Tibial nerve (tissue), 4 donors: ENCODE measurements at places on chromosomes 2 and 18.
A peak's percentile ranks its signal among the peaks of the same experiment; 100 is the strongest.

DNA sequence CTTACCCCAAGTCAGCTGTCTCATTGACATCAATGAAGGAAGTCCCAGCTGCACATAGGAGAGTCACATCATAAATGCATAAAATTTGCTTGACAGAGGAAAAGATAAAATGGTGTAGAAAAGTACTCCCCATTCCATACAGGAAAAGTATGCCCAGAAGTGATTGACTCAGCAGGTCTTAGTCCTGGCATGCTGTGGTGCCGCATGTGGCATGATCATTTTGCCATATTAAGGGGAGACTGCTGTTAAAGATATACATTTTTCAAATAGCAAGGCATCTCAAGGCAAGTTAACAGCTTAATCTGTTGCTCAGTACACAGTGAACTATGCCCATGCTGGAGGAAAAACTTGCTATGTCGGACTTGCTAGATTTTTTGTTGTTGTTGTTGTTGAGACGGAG, 8.1 kb downstream of the COPS7B start:
- DNase-seq: no peak
- no peak overlapping the region for H3K4me3 ChIP-seq
- no peaks in the 10 kb centered on the region for H3K36me3 ChIP-seq
- H3K4me1 ChIP-seq: no peaks in the 10 kb centered on the region

DNA sequence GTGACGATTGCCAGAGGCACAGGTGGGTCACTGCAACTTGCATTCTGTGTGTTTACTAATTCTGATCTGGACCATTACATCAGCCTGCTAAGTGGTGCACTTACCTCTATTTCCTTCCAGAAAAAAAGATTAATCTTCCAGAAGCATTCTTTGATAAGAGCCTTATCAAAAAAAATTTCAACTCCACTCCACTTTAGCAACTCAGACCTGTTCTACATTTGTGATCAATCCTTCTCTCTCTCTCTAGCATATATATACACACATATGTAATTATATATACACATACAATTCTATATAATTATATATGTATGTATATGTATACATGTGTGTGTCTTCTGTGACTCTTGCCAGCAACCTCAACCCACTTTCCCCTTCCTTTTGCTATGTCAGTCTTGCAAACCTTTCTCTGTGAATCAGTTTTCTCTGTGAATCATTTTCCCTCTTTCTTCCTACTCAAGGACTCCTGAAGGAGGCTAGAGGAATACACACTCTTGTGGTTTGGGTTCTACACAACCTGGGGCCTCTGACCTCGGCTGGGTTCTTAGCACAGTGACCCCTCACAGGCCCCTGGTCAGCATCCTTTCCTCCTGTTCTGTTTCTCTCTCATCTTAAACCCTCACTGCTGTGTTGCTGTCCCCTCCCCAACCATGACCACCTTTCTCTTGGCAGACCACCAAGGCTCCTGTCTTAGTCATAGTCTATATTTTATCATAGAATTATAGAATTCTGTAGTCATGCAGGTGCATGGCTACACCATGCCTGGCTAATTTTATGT, 130.4 kb upstream of the PELI1 start:
- H3K4me1 ChIP-seq: peaks cover 11% of the 10 kb centered on the region
- no peak for DNase-seq
- no peaks in the 10 kb centered on the region for H3K36me3 ChIP-seq
- peak overlapping the region; percentile 58 for H3K27ac ChIP-seq
- H3K27me3 ChIP-seq: no peaks in the 10 kb centered on the region

DNA sequence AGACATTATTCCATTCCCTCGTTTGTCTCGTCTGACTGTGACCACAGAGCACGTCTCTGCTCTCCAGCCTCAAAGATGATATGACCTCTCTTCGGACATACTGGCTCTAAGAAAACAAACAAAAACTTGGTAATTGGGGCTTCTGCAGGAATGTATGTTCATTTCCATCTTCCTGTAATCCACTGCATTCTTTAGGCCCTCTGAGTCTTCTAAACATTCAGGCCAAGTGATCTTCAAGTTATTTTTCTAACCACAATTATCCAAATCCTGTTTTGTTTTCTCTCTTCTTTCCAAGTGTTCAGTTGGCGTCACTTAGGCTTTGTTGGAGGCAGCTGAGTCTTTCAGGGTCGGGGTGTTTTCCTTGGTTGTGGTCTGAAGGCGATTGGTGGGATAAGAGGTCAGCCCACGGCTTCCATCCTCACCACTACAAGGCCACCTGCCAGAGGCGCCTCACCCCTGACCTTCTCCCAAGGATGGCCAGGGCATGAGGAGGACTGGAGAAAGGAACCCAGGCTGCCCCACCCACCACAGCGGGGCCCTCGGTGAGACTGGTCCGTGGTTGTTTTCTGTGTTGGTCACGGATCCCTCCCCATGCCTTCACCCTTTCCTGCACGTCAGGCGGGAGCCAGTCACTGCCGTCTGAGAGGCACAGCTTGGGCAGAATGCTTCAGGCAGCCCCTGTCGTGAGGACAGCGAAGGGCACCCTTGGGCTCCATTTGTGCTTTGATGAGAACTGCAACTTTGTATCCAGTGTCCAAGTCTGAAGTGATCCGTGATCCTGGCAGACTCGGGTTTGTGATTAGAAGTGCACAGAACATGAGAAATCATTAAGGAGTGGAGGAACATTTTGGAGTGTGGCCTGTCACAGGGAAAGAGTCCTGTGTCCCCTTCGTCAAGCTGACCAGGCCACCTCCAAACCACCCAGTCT, 88.6 kb upstream of the FHL2 start:
- peak; percentile 65 for DNase-seq
- H3K4me3 ChIP-seq: no peak overlapping the region
- no peaks in the 10 kb centered on the region for H3K36me3 ChIP-seq
- H3K27me3 ChIP-seq: no peaks in the 10 kb centered on the region

- H3K4me1 ChIP-seq: no peaks in the 10 kb centered on the region
- no peak for DNase-seq
- H3K36me3 ChIP-seq: no peaks in the 10 kb centered on the region
Observed at GRCh38 chr2:23311186-23311585, 73.8 kb upstream of the KLHL29 start.

- H3K4me3 ChIP-seq: no peak overlapping the region
- H3K36me3 ChIP-seq: no peaks in the 10 kb centered on the region
- no peak for DNase-seq
Observed at GRCh38 chr2:169189132-169189531, 119.8 kb downstream of the DHRS9 start.

- no peaks in the 10 kb centered on the region for H3K36me3 ChIP-seq
- peaks cover 46% of the 10 kb centered on the region for H3K4me1 ChIP-seq
- H3K27ac ChIP-seq: no peak overlapping the region
- DNase-seq: no peak
- H3K4me3 ChIP-seq: no peak overlapping the region
Observed at GRCh38 chr2:231683292-231684235, 24.8 kb upstream of the PTMA start.

- H3K4me3 ChIP-seq: peak within 1 kb of the TSS; percentile 25
- H3K36me3 ChIP-seq: no peaks in the 10 kb centered on the region
- H3K27ac ChIP-seq: peak within 1 kb of the TSS; percentile 4
- H3K27me3 ChIP-seq: no peaks in the 10 kb centered on the region
- DNase-seq: peak; percentile 15
Observed at GRCh38 chr2:159904127-159904958, 106.3 kb upstream of the CD302 start.

DNA sequence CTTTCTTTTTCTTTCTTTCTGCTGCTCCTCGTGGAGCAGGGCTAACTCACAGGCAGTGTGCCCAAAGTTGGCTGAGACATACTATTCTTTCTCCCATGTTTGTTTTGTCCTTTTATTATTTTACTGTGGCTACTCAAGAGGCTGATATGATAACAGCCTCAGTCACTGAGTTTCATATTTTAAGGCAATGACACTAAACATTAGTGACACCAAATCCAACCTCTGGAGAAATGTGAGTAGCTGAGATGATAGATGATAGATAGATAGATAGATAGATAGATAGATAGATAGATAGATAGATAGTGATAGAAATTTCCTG, 45.8 kb upstream of the GLS start:
- H3K36me3 ChIP-seq: no peaks in the 10 kb centered on the region
- no peaks in the 10 kb centered on the region for H3K4me1 ChIP-seq
- no peak for DNase-seq

DNA sequence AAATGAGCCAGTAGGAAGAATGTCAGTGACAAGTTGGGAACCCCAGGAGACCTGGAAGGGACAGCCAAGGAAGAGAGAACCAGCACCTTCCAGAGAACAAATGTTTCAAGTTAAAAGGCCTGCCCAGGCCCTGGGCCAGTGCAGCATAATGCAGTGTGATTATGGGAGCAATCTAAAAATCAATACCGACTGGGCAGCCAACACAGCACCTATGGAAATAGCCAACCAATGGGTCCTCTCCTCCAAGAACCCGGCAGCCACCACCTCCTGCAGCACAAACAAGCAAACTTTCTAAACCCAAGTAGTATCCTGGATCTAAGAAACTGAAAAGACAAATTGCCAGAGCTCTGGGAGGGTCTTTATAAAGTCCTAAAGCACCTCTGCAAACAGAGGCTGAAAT, 71.7 kb downstream of the CLHC1 start:
- no peak for DNase-seq
- no peak overlapping the region for H3K27ac ChIP-seq
- H3K4me1 ChIP-seq: peaks cover 18% of the 10 kb centered on the region
- H3K27me3 ChIP-seq: no peaks in the 10 kb centered on the region
- H3K36me3 ChIP-seq: no peaks in the 10 kb centered on the region

- no peaks in the 10 kb centered on the region for H3K27me3 ChIP-seq
- DNase-seq: no peak
- H3K36me3 ChIP-seq: no peaks in the 10 kb centered on the region
- H3K27ac ChIP-seq: no peak overlapping the region
- no peaks in the 10 kb centered on the region for H3K4me1 ChIP-seq
Observed at GRCh38 chr2:154400563-154401290, 297.8 kb upstream of the KCNJ3 start.

- no peak for DNase-seq
- H3K4me1 ChIP-seq: no peaks in the 10 kb centered on the region
- no peaks in the 10 kb centered on the region for H3K36me3 ChIP-seq
- H3K27ac ChIP-seq: no peak overlapping the region
- no peak overlapping the region for H3K4me3 ChIP-seq
Observed at GRCh38 chr2:30756051-30756719, 51.1 kb downstream of the CAPN13 start.

- H3K27me3 ChIP-seq: no peaks in the 10 kb centered on the region
- DNase-seq: no peak
- H3K27ac ChIP-seq: no peak overlapping the region
Observed at GRCh38 chr2:239604861-239605260, 204.0 kb upstream of the HDAC4 start.

DNA sequence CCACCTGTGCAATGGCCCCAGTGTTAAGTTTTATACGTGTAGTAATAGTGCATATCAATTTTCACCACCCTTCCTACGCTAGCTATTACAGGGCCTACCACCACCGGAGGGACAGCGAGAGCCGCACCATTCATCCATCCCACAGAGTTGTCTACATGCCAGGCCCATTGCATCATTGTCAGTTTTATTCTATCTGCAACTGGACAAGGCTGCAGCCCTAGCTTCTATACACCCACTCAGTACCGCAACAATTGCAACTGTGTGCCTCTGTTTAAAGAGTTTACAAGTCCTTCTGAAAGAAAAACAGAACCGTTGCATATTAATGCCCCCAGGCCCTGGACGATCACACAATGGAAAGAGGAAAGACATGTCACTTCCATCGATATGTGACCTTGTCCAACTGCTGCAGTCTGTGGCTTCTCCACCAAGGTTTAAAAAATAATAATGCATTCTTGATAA, 58.6 kb downstream of the ZEB2 start:
- peak overlapping the region; percentile 64 for H3K27ac ChIP-seq
- no peak overlapping the region for H3K4me3 ChIP-seq
- peaks cover 38% of the 10 kb centered on the region for H3K4me1 ChIP-seq
- DNase-seq: peak; percentile 75
- H3K36me3 ChIP-seq: no peaks in the 10 kb centered on the region

DNA sequence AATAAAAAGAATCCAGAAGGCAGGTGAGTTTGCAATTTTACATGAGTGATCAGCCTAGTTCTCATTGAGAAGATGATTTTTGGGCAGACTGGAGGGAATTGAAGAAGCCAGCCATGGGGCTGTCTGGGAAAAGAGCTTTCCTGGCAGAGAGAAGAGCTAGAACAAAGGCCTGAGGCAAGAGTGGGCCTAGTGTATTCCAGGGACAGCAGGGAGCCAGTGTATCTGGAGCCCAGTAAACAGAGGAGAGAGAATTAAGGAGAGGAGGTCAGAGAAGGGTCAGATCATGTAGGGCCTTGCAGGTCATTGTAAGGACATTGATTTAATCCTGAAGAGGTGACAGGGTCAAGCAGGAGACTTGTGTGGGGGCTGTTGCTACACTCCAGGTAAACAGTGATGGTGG, 195.8 kb downstream of the SATB2 start:
- no peaks in the 10 kb centered on the region for H3K27me3 ChIP-seq
- no peaks in the 10 kb centered on the region for H3K4me1 ChIP-seq
- H3K4me3 ChIP-seq: no peak overlapping the region
- H3K27ac ChIP-seq: no peak overlapping the region
- no peaks in the 10 kb centered on the region for H3K36me3 ChIP-seq

GRCh38 chr2:20080428-20080827, 29.0 kb upstream of the LAPTM4A start:
- no peaks in the 10 kb centered on the region for H3K36me3 ChIP-seq
- no peak overlapping the region for H3K4me3 ChIP-seq
- H3K27ac ChIP-seq: no peak overlapping the region
- no peaks in the 10 kb centered on the region for H3K27me3 ChIP-seq
- no peak for DNase-seq
- no peaks in the 10 kb centered on the region for H3K4me1 ChIP-seq

GRCh38 chr2:178008636-178009289, 63.8 kb downstream of the PDE11A start:
- H3K27ac ChIP-seq: no peak overlapping the region
- H3K4me3 ChIP-seq: no peak overlapping the region
- no peaks in the 10 kb centered on the region for H3K4me1 ChIP-seq
- no peak for DNase-seq

DNA sequence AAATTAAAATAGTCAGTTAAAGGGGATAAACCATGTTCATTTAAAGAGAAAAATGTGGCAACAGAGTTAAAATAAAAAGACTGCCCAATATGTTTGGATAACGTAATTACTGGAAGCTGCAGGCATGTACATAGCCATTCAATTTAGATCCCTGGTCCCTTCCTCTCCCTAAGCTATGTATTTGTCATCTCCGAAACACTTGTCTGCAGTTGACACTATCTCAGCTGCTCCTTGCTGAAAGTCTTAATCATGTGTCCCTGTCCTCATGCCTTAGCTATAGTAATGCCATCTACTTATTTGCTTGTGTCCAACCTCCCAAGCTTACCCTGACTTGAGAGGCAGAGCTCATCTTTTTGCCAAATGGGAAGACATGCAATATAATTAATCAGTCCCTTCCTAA, 173.8 kb upstream of the REV1 start:
- peaks cover 9% of the 10 kb centered on the region for H3K4me1 ChIP-seq
- DNase-seq: no peak
- no peaks in the 10 kb centered on the region for H3K27me3 ChIP-seq

- no peak overlapping the region for H3K4me3 ChIP-seq
- no peaks in the 10 kb centered on the region for H3K27me3 ChIP-seq
- no peak overlapping the region for H3K27ac ChIP-seq
Observed at GRCh38 chr18:31380912-31381311, 4.3 kb downstream of the DSG4 start.

GRCh38 chr2:135894930-135895329, 18.7 kb upstream of the MCM6 start:
- no peaks in the 10 kb centered on the region for H3K27me3 ChIP-seq
- no peak overlapping the region for H3K27ac ChIP-seq
- peaks cover 19% of the 10 kb centered on the region for H3K36me3 ChIP-seq
- H3K4me3 ChIP-seq: no peak overlapping the region
- DNase-seq: no peak
- H3K4me1 ChIP-seq: no peaks in the 10 kb centered on the region
